ENCODE measurements at places on chromosomes 6 and 20.

- DNase-seq, result no peak
Measured at GRCh38 chr6:90870561-90870960, 283.7 kb upstream of the MAP3K7 start.

- DNase-seq, result no peak
Measured at GRCh38 chr6:3334555-3334954, 75.8 kb downstream of the PSMG4 start.

DNA sequence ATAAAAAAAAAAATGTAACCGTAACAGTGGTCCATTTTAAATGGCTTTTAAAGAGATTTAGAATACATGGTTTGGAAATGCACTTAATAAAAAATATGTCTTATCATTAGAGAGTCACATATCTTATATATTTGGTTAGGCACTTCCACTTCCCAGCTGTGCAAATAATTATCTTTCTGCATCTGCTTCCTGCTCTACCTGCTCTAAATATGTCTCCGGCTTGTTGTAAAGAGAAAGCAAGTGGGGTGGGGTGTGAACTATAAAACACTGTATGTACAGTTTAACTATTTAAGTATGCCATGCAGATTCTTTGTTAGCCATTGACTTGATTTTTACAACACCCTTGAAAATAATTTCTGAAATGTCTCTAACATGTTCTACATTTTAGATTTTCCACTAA is 106.3 kb downstream of the NKAIN2 start:
- DNase-seq, result no peak

GRCh38 chr6:22925304-22925835 is 356.0 kb downstream of the HDGFL1 start:
- DNase-seq, result no peak

- DNase-seq, result no peak
Measured at GRCh38 chr20:38117205-38117604, 47.9 kb downstream of the TGM2 start.

- no peak for DNase-seq
Measured at GRCh38 chr6:68740828-68741500, 105.9 kb downstream of the ADGRB3 start.

- no peak for DNase-seq
Measured at GRCh38 chr6:35454391-35455110, 2.4 kb downstream of the FANCE start.

GRCh38 chr20:1322511-1323245 is 6.3 kb downstream of the SDCBP2 start:
- no peak for DNase-seq

DNA sequence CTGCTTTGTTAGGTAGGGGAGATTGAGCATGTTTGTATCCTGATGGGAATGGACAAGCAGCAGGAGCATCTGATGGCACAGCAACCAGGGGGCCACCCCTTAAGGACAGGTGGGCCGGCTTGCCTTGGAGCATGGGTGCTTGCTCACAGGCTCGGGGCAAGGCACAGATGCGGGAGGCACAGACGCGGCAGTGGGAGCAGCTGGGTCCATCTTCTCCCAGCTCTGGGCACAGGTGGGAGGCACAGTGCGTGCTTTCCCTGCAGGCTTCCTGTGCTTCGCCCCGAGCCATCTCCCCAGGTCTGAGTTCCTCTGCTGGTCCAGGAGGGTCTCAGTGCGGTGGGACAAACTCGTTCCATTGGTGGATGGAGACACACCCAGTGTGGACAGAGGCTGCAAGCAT is 73.6 kb upstream of the BHLHE23 start:
- DNase-seq, result no peak

DNA sequence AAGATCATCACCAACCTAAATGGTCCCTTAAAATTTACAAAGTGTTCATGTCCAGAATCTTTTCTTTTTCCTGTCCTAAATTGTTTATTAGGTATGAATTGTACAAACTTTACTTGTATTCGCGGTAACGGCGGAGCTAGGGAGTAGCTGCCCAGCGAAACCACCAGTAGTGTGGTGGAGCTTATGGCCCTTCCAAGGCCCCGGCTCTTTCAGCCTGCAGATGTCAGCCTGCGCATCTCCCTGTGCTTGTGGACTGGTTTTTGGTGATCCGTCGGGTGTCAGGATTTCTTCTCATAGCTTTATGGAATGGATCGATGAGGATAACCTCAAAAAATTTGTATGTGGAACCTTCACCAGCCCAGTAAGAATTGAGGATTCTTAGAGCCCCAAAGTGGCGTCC is 27.2 kb upstream of the ENPP1 start:
- DNase-seq, result no peak

DNA sequence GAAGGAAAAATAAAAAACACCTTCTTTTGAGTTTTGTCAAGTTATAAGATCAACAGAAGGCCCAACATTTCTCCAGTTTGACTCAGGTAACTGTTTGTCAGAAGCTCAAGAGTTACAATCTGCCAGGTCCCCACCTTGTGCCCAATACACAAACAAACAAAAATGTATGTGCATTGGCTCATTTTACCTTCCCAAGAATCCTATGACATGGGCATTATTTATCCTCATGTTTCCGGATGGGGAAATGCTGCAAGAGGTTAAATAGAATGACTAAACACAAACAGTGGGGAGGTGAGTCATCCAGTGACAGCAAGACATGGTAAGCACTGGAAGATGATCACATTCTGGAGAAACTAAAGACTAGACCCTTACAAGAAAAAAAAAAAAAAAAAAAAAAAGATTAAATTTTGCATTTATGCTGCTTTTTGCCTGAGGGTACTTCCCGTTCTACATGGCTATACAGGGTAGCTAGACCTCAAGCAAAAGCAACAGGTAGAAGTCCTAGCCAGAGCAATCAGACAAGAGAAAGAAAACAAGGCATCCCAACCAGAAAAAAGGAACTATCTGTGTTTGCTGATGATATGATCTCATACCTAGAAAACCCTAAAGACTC is 23.6 kb upstream of the ANKRD60 start:
- no peak for DNase-seq

DNA sequence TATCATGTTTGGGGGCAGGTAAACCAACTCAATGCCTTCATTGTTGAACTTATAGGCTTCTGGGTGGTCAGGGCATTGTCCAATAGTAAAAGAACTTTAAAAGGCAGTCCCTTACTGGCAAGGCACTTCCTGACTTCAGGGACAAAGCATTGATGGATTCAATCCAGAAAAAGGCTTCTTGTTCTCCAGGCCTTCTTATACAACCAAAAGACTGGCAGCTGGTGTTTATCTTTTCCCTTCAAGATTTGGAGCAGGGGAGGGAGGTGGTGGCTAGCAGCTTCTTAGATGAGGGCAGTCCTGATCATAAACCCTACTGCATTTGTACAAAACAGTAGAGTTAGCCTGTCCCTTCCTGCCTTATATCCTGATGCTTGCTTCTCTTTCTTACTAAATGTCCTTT is 57.5 kb downstream of the NCOA3 start:
- DNase-seq, result no peak

- DNase-seq, result peak; percentile 29
Measured at GRCh38 chr6:107819964-107820337, 4.2 kb downstream of the SCML4 start.

DNA sequence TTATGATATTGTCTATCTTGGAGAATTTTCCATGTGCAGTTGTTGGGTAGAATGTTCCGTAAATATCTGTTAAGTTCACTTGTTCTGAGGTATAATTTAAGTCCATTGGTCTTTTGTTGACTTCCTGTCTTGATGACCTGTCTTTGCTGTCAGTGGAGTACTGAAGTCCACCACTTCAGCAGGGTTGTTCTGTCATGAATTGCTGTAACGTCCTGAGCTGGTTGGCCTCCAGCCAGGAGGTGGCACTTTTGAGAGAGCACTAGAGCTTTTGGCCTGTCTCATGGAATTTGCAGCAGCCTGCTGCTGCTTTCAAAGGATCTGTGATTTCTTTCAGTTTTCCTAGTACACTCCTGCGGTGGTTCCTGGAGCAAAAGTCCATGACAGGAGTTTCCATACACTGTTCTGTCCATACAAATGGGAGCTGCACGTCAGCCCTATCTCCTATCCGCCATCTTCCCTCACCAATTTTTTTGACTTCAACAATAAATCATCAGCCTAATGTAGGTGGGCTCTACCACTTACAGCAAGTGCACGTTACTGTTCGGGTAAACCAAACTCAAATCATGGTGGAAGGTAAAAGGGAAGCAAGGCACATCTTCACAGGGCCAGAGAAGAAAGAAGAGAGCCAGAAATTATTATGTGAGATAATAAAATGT is 46.9 kb upstream of the TRERF1 start:
- DNase-seq, result no peak

DNA sequence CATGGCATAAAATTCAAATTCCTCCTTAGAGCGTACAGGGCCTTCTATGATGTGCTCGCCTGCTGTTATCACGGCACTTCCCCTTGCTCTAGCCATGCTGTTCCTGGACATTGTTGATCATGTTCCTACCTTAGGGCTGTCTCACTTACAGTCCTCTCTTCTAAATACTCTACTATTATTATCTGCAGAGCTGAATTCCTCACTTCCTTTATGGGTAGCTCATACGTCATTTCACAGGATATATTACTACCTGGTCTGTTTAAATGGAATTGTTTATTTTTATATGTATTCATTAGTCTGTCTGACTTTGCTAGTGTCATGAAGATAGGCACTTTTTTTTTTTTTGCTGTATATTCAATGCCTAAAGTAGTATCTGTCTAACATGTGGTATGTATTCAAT is 94.7 kb upstream of the FLRT3 start:
- no peak for DNase-seq

DNA sequence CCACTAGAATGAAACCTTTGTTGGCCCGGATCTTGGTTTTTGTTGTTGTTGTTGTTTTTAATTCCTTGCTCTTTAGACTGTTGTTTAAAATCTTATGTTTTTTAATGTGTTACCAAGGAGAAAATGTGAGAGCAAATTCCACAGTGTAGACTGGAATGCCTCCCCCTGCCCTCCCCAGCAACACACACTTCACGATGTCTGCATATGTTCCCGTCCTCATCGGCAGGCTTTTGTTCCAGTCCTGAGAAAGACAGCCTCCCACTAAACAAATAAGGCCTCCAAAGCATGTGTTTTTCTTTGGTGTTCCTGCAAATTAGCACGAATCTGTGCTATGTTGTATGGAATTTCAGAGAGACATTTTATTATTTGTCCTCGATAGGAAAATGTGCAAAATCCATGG is 263.3 kb upstream of the QKI start:
- DNase-seq, result no peak

DNA sequence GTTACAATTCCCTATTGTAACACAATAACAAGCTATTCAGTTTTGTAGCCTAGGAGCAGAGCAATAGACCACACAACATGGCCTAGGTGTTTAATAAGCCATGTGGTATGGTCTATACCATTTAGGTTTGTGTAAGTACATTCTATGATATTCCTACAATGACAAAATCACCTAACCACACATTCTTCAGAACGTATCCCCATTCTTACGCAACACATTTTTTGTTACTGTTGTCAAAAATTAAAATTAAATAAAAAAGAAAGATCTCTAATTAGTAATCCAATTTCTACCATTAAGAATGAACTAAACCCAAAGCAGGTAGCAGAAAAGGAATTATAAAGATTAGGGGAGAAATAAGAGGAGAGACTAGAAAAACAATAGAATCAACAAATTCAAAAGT is 44.0 kb downstream of the RANBP9 start:
- no peak for DNase-seq

GRCh38 chr6:136962661-136963060 is 40.6 kb downstream of the SLC35D3 start:
- DNase-seq, result no peak

DNA sequence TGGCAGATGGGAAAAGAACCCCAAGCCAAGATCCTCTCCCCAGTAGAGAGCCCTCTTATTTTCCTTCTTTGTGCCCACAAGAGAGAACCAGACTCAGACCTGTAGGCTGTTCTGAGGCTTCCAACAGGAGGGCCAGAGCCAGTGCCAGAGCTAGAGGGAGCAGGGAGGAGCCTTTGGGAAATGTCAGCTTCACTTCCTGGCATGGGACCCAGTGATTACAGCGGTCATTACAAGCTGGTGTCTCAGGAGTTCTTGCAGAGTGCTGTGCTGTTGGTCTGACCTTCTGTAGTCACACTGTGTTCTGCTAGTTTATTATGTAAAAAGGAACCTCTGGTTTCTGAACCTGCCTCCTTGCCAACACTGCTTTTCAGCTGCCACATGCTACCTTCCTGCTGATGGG is 38.9 kb downstream of the STK35 start:
- DNase-seq, result no peak

DNA sequence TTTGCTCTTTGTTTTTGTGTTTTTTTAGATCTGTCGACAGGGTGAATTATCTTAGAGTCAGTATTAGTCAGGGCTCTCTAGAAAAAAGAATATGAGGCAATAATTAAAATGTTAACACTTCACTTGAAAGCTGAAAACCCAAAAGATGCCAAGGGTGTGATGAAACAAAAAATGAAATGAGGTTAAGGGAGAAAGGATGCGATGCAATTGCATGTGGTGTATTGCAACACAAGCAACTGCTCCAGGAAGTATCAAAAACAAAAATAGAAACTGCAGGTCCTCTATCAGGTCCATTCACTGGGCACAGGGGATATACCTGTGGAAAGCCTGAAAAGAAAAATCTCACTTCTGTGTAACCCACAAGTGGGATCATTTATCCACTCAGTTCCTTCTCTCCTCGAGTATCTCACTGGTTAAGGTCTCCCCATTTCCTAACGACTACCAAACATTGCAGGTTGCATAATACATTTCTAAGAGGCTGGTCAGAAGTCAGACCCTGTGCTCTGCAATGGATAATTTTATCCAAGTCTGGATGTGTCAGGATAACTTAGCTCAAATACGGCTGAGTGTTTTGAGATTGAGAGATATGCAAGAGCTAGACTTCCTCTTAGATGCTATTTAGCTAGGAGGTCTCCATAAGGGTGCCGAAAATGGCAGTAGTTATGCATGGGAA is 257.7 kb upstream of the GJE1 start:
- DNase-seq, result no peak

All from CD4-positive, alpha-beta T cell treated with Interleukin-4 for 1 hour (primary cell).